ENCODE measurements at places on chromosomes 3 and 15. TPM values are rescaled to one million over a fixed set of nuclear protein-coding genes. Genes with fewer than 3 reads are reported as not detected.

GRCh38 chr15:77410701-77411618, 8.9 kb downstream of the PEAK1 start:
- DNase-seq: no peak
- peaks cover 8% of the 10 kb centered on the region for H3K4me1 ChIP-seq
- H3K27me3 ChIP-seq: no peaks in the 10 kb centered on the region
- H3K36me3 ChIP-seq: no peaks in the 10 kb centered on the region

DNA sequence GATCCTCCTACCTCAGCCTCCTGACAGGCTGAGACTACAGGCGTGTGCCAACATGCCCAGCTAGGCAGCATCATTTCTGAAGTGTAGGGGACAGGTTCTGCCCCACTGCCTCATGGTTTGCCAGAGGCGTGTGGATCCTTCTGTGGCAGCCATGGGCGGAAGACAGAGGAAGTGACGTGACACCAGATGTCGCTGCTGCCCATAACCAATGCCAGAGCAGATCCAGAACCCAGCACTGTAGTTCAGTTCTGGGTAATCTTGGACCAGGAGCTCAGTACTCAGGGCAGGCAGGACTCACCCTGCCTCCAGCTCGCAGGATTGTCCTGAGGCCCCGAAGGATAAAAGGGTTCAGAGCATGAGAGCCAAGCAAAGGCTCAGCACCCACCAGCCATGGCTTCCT, 8.2 kb downstream of the RBPMS2 start:
- H3K27me3 ChIP-seq: no peaks in the 10 kb centered on the region
- H3K27ac ChIP-seq: peak overlapping the region; percentile 76
- no peaks in the 10 kb centered on the region for H3K36me3 ChIP-seq
- no peak for DNase-seq

- H3K4me1 ChIP-seq: no peaks in the 10 kb centered on the region
- H3K4me3 ChIP-seq: no peak overlapping the region
- H3K27ac ChIP-seq: no peak overlapping the region
Observed at GRCh38 chr3:181629711-181630110, 82.0 kb upstream of the SOX2 start.

DNA sequence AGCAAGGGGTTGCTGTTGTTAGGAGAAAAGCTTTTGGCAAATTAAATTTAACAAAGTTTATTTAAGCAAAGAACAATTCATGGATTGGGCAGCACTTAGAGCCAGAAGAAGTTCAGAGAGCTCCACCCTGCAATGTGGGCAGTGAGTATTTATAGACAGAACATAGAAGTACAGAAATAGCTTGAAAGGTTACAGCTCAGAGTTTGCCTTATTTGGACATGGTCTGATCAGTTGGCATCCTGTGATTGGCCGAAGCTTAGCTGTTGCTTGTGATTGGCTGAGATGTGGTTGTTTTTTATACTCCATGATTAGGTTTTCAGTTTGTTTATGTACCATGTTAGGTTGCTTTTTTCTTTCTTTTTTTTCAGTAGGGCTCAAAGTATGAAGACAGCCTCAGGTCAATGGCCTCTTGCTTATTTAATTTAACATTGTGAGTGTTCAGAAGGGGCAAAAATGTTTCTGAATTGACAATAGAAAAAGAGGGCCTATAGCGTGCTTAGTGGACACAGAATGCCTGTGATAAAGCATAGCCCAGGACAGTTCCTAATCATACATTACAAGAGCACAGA, 293.8 kb downstream of the IGSF11 start:
- H3K4me3 ChIP-seq: no peak overlapping the region
- no peaks in the 10 kb centered on the region for H3K36me3 ChIP-seq
- no peak for DNase-seq
- no peaks in the 10 kb centered on the region for H3K4me1 ChIP-seq

GRCh38 chr3:27910456-27910855, 188.3 kb upstream of the EOMES start:
- H3K36me3 ChIP-seq: no peaks in the 10 kb centered on the region
- no peak overlapping the region for H3K4me3 ChIP-seq
- no peaks in the 10 kb centered on the region for H3K4me1 ChIP-seq
- no peak overlapping the region for H3K27ac ChIP-seq
- no peaks in the 10 kb centered on the region for H3K27me3 ChIP-seq

DNA sequence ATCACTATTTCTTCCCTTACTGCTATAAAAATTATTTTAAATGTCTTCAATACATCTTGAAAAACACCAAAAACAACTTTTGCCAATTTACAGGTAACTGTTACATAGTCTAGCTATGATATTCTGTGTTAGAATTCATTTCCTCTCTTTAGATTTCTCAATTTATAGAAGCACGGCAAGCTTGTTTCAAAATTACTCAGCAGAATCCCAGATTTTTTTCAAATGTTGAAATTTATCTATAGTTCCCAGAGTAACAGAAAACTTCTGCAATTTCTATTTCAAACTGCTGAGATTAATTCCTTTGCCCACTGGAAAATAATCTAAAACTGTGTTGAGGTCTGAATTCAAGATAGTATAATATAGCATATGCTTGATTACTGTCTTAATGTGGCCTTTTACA, 41.2 kb downstream of the CCPG1 start:
- peaks cover 10% of the 10 kb centered on the region for H3K36me3 ChIP-seq
- DNase-seq: no peak
- H3K4me3 ChIP-seq: no peak overlapping the region
- no peaks in the 10 kb centered on the region for H3K27me3 ChIP-seq

- no peak for DNase-seq
- H3K4me3 ChIP-seq: no peak overlapping the region
- no peaks in the 10 kb centered on the region for H3K36me3 ChIP-seq
- H3K4me1 ChIP-seq: no peaks in the 10 kb centered on the region
- no peak overlapping the region for H3K27ac ChIP-seq
Observed at GRCh38 chr15:37536967-37537605, 397.4 kb upstream of the TMCO5A start.

DNA sequence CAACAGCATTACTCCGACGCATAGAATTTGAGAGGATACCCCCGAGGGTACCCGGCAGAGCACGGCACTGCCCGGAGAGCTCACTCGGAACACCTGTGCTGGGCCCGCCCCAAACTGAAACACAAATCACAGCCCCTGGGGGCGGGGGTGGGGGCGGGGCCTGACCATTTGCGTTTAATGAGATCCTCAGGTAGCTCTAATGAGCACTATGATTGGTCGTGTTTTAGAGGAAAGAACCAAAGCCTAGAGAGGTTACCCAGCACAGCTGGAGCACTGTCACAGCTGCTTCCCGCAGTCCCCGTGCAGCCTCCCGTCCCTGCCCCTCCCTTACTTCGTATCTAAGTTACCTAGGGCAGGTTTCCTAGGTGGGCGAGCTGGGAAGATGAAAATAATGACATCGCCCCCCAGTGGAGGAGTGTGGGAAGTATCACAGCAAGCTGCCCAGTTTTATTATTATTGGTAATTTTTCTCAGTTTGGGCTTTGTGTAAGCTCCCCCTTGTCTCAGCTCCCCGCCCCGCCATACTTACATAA, 187.1 kb downstream of the PDE8A start:
- no peaks in the 10 kb centered on the region for H3K4me1 ChIP-seq
- H3K36me3 ChIP-seq: no peaks in the 10 kb centered on the region
- peak overlapping the region; percentile 13 for H3K4me3 ChIP-seq
- DNase-seq: peak; percentile 21
- H3K27ac ChIP-seq: no peak overlapping the region
- H3K27me3 ChIP-seq: no peaks in the 10 kb centered on the region

CRYBG3 gene
- 11.8 TPM for total RNA-seq

RGMA gene
- total RNA-seq: 3.4 TPM

SSUH2 gene
- total RNA-seq: 0.53 TPM

LRRC2 gene
- 0.77 TPM for total RNA-seq

GPR171 gene
- total RNA-seq: not detected

P3H2 gene
- total RNA-seq: 45.3 TPM
